ENCODE measurements at places on chromosomes 2 and 18.

- DNase-seq: no peak
These were observed 4.4 kb downstream of the CCL20 start for GRCh38 chr2:227817850-227818674.

DNA sequence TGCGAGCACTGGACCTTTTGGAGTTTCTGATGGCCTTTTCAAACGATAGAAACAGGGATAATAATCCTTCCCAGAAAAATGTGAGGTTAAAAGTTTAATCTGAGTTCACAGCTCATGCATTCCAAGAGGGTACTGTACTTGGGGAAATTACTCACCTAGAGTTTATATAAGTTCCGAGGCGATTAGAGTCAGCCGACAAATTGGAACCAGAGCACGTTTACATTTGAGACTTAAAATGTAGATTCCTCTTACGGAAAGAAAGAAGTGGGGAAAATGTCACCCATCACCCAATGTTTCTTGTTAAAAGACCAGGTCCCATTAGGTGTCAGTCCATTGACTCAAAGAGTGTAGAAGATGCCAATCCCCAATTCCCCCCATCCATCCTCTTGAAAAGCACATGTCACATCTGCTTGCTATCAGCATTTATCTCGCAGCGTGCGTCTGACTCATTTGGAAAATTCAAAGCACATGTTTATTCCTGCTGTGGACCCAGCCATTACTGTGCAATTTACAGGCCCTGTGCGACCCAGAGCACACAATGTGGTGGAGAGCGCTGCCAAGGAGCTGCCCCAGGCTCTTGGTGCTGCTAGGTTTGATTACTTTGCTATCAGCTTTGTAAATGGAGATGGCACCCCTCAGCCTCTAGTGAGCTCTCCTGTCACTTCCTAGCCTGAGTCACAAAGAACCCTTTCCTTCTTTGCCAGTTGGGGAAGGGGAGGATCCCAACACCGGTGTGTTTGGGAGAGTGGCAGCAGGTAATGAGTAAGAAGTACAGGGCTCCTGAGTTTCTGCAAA is 104.8 kb downstream of the COLEC12 start:
- no peak for DNase-seq

- no peak for DNase-seq
These were observed 163.6 kb downstream of the NAPG start for GRCh38 chr18:10689236-10690034.

- no peak for DNase-seq
These were observed 13.6 kb upstream of the CREB1 start for GRCh38 chr2:207516206-207516605.

DNA sequence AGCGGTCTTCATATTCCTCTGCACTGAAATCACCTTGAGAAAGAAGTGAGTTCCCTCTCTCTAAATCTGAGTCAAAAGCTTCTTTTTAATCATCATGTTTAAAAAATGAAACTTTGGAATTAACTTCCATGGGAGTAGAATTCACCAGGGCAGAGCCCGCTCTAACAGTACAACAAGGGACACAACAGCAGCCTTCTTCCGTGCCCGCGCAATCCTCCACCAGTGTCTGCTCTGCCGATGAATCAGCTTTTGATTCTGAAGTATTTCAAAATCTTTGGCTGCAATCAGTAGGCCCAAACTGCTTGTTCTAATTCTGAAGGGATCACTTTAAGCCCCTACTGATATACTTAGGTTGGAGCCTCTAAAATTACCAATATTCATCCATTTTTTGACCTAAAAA is 76.9 kb downstream of the USP40 start:
- DNase-seq: no peak

DNA sequence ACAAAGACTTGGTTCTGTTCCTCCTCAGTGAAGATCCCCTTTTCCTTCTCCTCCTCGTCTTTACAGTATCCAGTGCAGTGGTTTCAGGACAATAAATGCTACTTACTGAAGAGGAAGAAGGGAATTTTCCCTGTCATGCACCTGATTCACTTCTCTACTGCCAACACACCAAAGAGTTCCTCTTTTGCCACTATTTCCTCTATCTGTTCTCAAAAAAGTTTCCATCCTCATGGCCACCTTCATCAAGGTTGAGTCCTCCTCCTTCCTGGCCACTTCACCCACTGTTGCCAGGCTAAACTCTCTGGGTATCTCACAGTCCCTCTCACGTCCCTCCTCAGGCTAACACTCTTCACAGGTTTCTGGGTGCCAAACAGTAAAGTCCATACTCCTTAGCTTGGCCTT is 41.7 kb downstream of the PLEKHM3 start:
- no peak for DNase-seq

GRCh38 chr2:74806920-74807319 is 27.0 kb upstream of the HK2 start:
- no peak for DNase-seq

DNA sequence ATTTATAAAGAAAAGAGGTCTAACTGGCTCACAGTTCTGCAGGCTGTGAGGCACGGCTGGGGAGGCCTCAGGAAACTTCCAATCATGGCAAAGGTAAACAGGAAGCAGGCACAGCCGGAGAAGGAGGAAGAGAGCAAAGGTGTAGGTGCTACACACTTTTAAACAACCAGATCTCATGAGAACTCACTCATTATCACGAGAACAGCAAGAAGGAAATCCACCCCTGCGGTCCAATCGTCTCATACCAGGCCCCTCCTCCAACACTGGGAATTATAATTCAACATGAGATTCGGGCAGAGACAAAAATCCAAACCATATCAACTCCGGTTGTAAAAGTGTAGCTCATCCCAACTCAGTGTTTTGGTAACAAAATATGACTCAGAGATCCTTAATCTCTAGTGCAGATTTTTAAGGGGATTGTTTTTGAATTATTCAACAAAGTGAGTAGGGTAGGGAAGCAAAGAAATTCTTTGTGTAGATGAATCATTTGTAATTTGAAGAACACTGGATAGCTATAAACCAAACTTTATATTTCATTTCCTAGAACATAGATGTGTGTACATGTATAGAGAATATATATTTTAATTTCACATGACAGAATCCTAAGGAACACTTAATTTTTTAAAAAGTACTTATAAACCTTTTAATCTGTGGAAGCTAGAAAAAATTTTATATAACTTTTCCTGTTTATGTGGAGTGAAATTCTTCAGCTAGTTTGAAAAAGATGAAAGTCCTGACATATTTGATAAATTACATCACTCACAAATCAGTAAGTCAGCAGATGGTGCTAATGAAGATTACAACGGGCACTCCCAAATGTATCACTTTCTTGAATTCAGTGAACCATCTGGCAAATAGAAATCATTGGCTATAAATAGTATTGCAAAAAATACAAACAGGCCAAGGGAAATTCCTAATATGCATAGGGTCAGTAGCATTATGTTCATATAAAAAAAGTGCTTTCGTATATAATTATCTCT is 130.1 kb downstream of the OLA1 start:
- DNase-seq: peak; percentile 61

DNA sequence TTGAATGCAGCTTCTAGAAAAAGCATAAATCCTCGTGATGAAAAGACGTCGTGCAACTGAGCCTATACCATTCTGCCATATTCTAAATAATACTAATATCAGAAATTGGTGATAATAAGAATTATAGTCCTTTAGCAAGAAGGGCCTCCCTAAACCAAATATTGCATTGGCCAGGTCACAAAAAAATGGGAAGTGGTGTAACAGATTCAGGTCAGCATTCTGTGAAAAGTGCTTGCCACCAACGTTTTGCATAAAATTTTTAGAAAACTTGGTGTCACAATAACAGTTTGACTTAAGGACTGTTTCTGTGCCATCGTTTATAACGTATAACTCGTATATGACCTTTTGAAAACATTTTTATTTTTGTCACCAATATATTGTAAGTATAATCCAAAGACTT is 603.6 kb downstream of the CPS1 start:
- DNase-seq: no peak

DNA sequence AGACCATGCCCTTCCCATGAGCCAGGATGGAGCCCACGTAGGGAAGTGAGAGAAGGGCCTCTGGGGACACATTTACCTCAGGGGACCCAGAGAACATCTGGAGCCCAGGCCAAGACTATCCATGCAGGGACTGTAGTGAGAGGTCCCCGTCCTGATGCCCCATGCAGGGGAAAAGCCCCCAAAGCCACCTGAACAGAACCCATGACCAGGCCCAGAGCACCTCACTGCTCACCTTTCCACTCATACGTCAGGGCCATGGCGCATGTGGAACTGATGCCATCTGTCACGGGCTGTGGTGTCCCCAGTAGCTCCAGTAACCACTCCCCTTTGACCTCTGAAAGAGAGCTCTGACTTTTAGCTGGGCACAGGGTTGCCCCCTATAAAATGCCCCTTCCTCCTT is 106.5 kb upstream of the TEX51 start:
- no peak for DNase-seq

- no peak for DNase-seq
These were observed 33.9 kb downstream of the ERLEC1 start for GRCh38 chr2:53820711-53821110.

- DNase-seq: no peak
These were observed 87.4 kb upstream of the SALL3 start for GRCh38 chr18:78892177-78892576.

DNA sequence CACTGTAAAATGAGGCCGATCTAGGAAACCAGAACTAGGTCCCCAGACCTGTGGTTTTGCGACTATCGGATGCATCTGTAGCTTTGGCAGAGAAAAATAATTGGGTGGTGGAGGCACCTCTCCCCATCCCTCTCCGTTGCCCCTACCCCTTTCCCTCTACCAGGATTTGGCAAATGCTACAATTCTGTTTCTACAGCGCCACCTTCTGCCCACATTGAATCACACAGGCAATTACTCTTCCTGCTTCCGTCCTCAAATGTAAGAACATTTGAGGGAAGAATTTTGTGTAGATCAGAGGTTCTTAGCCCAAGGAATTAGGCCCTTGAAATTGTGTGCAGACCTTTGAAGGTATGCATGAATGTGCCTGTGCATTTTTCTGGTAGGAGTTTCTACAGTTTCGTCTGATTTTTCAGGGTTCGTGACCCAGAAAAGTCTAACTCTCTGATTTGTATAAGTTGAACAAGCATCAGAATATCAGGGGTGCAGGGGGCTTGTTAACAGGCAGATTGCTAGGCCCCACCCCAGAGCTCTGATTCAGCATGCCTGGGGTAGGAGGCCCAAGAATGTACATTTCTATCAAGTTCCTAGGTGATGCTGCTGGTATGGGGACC is 11.2 kb downstream of the ATP6V1B1 start:
- DNase-seq: peak; percentile 22

- DNase-seq: no peak
These were observed 2.7 kb upstream of the ERFE start for GRCh38 chr2:238155761-238156694.

GRCh38 chr18:75023473-75023872 is 185.5 kb downstream of the PTGR3 start:
- DNase-seq: no peak

- DNase-seq: no peak
These were observed 369.0 kb downstream of the CBLN2 start for GRCh38 chr18:72174972-72175649.

DNA sequence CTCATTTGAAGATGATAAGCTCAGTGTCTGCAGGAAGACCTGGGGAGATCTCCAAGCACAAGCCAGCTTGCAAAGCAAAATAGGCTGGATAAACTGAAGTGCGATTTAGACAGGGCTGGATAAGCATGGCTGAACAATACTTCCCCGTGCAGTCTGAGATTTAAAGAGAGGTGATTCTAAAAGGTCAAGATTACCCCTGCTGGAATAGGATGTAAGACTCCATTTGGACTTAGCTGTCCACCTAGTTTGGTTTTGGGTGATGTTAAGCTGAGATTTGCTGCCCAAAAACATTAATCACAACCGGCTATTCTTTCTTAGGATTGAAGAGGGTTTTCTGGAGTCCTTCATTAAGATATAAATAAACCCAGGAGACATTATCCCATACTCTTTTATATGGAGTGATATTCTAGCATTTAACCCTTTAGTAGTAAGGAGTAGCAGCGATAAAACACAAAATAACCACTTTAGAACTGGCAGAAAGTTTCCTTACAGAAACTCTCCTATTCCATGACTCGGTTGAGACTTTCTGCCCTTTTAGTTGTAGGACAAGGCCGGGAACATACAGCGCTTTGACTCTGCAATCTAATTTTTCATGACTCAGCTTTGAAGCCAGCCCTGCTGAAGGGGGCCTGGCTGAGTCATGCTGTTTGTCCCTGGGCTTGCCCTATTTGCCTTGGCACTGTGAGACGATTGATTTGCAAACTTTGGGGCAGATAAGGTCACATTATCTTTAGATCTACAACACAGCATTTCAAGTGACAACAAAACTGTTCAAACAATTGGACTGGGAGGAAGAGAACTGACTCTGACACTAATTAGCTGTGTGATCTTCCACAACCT is 238.2 kb downstream of the GCA start:
- DNase-seq: peak; percentile 29

DNA sequence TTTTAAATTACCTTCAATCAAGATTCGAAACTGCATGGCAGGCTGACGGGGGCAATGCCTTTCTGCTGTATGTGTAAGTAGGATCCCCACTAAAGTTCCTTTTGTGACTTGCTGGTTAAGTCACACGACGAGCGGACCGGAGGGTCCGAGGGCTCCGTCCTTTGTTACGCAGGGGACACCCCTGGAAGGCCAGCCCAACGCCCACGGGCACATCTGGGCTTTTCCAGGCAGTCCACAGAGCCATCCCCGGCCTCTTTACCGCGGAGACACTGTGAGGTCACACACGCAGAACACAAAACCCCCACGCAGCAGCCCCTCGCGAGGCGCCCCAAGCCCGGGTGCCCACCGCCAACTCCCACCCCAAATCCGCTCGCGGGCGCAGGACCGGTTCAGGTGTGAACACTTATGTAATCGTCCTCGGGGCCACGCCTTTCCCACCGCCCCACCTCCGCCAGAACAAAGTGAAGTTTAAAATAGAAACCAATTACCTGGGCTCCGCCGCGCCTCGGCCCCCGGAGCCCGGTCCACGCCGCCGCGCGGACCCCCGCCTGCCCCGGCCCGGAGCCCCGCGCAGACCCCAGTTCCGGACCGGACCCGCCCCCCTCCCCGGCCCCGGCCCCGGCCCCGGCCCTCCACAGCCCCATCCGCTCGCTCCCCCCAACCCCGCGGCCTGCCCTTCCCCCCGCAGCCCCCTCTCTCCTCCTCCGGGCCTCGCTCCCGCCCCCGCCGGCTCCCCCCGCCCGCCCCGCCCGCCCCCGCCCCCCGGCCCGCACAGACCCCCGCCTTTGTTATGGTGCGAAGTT is 4.2 kb downstream of the ZNF516 start:
- DNase-seq: no peak

DNA sequence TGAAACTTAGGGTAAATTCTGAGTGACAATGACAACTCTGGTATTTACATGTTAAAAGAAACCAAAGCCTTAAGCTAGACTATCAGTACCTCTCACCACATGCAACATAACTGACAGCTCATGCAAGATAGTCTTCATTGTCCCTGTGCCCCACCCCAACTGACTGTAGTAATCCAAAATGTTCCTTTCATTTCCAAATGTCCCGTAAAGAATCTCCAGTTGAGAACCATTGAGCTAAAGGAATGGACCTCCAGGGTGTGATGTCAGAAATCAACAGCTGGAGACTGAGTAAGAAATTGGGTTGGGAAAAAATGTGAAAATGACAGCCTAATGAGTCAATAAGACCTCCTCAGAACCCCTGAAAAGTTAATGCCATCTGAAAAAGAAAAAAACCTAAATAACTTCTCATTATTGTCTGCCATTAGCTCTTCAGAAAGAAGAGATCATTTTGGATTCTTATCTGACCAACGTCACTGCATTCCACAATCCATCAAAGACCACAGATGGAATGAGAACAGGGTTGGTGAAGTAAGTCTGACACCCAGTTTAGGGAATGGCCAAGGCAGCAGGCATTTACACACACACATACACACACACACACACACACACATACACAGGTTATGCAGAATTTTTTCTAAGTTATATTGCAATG is 51.7 kb upstream of the ACVR2A start:
- DNase-seq: no peak

Data from NCI-H446 (cell line).